ENCODE measurements at places on chromosomes 12 and 14.

- DNase-seq, result no peak
Observed at GRCh38 chr12:31567029-31567428, 23.9 kb downstream of the DENND5B start.

GRCh38 chr14:22748631-22749068 is 17.8 kb upstream of the OXA1L start:
- DNase-seq, result no peak

GRCh38 chr12:10652192-10652591 is 21.7 kb downstream of the STYK1 start:
- no peak for DNase-seq

- no peak for DNase-seq
Observed at GRCh38 chr14:95730126-95730525, 16.2 kb upstream of the TCL1A start.

DNA sequence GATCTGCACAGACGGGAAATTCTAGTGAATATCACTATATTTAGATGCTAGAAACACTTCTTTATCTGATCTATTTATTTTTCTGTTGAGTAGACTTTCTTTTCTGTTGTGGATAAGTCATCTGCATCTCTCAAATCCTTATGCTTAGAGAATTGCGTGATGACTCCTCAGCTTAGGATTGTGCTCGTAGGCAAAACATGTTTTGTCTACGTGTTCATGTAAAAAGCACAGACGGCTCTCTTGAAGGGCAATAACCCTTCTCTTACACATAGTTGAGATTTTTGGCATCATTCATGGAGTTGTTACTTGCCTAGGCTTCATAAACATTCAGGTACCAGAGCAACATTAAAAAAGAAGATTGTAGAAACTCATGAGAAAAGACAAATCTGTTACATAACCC is 18.6 kb downstream of the PPFIBP1 start:
- no peak for DNase-seq

DNA sequence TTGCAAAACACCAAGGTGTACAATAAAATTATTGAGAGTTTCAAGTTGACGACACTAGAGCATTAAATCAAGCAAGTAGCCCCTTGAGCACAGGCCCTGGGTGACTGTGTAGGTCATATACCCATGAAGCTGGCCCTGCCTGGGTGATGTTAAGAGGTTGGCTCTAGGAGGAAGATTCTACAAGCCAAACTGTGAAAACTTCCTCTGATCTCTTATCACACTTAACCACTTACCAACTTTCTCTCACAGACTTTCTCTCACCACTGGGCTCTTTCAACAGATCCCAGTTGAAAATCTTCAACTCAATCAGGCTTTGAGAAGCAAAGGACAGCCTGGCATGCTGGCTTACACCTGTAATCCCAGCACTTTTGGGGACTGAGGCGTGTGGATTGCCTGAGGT is 186.9 kb upstream of the BTG1 start:
- no peak for DNase-seq

DNA sequence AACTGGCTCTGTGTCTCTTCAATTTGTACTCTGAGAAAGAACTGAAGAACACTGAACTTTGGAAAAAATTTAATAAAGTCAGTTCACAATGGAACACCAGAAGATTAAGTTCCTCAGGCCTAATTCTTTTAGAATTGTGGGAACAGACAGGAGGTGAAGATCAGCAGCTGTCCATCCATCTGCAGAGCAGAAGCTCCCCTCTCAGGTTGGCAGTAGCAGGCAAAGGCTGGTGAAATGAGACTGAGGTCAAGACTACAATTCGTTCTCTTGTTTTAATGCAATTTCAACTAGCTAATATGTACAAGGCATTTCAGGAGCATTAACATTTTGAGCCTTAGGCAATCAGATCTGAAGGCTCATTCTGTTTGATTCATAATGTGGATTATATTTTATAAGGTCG is 10.3 kb upstream of the TRHDE start:
- no peak for DNase-seq

DNA sequence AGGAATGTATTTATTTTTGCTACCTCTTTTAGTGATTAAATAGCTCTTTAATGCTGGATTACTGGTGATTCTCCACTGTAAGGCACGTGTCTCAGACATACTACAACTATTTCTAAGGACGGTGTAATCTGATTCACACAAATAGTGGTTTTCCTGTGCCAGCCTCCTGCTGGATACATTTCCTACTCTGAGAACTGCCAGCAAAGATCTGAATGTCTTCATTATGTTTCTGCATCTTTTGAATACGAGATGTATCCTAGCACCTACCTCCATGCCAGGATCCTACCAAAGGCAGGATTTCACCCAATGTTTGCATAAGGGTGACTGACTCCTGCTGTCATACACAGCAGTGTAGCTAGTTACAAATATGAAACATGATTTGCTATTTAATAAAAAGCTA is 120.6 kb downstream of the PRICKLE1 start:
- no peak for DNase-seq

All from NCI-H2081 (cell line).